G401 (cell line): ENCODE measurements at places on chromosomes 1 and 21. TPM values are rescaled to one million over a fixed set of nuclear protein-coding genes. Genes with fewer than 3 reads are reported as not detected.

SPRR1B gene
- total RNA-seq, result not detected in 2 replicates

LAMC2 gene
- total RNA-seq, result 0.61 and 0.68 TPM in 2 replicates

LDLRAD2 gene
- not detected in 2 replicates for total RNA-seq

KCNN3 gene
- under 0.01 and 0.64 TPM in 2 replicates for total RNA-seq

GRCh38 chr1:109466125-109466451, 258 bp upstream of the SYPL2 start:
- no peak for DNase-seq

DNA sequence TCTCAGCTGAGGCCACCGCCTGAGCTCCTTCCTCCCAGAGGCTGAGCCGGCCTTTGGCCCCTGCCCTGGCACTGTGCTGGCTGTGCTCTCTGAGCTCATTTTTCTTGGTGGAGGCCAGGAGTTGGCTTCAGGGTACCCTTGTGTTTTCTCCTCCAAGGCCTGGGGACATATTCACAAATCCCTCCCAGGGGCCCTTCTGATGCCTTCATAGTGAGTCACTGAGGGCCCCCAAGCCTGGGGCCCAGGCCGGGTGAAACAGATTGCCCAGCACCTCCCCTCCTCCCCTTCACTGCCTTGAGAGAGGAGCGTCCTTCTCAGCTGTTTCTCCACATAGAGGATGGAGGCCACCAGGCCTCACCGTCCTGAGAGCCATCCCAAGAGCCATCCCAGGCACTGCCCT, 105.8 kb downstream of the SIK1 start:
- DNase-seq, result no peak

DNA sequence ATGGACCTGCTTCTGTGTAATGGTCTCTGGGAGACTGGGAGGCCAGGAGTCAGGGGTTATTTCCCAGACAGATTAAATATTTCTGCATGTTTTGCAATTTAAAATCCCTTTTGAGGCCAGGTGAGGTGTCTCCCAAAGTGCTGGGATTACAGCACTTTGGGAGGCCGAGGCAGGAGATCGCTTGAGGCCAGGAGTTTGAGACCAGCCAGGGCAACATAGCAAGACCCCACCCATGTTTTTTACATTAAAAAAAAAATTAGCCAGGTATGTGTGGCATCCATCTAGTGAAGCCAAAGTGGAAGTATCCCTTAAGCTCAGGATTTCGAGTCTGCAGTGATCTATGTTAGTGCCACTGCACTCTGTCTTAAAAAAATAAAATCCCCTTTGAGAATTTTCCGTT, 34.1 kb downstream of the ECHDC2 start:
- no peak for DNase-seq

DNA sequence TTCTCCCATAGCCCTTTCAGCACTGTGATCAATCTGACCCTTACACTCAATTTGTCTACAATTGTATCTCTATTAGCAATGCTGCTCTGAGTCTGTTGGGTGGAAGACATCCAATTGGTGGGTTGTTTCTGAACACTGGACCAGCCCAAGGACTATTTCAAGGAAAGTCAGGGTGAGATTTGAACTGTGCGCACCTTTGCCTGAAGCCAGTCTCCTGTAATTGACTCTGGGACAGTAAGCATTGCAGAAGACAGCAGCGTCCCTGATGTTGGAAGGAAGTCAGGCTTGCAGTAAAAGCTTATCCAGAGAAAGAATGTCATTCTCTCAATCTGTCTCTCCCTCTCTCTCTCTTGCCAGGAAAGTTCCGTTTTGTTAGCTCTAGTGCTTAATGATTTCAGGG, 233.9 kb downstream of the KIF26B start:
- DNase-seq, result no peak

DNA sequence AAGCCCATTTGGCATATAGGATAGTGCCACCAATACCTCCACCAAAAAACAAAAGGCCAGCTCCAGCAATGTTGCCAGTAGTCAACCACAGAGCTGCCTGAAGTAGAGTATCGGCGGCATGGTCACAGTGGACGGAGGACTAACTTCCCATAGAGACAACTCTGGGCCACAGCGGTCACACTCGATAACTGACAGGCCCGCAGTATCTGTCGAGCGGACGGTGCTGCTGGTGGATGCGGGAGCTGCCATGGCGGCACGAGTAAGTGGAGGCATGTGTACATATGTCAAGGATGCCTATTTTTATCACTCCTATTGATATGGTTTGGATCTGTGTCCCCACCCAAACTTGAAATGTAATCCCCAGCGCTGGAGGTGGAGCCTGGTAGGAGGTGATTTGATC, 4.1 kb downstream of the KRTAP12-1 start:
- no peak for DNase-seq

DNA sequence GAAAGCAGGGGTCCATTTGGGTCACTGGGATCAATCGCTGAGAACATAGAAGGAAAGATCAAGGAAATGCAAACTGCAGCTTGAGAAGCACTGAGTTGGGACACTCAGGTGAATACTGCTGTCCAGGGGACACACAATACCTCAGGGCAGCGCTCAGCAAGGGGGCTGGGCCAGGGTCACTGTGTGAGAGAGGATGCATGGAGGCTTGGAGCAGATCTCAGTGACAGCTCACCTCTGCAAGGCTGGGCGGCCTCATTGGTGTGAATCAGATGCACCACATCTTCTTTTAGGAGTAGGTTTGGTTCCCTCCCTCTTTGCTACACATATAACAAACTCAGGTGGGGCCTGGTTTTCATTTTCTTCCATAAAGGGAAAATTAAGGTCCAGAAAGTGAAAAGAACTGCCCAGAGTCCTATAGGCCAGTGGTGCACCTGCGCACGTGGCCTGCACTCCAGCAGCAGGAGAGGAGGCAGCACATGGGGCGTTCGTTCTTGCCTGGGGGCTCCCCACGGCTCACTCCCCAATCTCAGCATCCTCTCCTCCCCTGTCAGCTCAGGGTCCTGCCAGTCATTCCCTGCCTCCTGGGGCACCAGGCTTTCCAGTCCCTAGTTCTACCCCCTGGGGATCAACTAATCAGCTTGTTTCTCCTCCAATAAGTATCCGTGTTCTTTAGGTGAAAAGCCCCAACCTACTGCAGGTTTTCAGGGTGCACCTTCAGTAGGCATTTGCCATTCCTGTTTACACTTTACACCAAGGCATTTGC, 1.5 kb downstream of the A3GALT2 start:
- DNase-seq, result no peak

- DNase-seq, result no peak
Measured at GRCh38 chr1:205505791-205506190, 1.3 kb downstream of the CDK18 start.

GRCh38 chr1:44950434-44950833, 36.0 kb downstream of the EIF2B3 start:
- DNase-seq, result no peak

- DNase-seq, result no peak
Measured at GRCh38 chr21:36478207-36478701, 1.7 kb downstream of the CLDN14 start.

- no peak for DNase-seq
Measured at GRCh38 chr1:192737306-192737705, 71.5 kb upstream of the RGS2 start.

DNA sequence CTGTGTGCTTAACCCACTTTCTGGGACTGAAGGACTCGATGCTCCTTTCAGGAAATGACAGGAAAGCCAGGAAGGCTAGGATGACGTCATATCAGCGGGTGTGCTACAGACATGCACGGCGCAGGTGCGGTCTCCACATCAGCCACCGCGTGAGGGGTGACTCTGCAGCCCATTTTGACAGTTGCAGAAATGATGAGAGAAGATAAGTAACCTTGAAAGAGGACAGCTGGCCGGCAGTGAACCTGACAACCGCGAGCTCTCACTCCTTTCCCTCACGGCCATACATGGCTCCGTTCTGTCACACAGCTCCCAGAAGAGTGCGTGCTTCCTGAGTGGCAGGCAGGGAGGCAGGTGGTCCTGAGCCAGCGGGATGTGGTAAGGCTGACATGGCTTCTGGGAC, 1.7 kb upstream of the KRTAP10-5 start:
- DNase-seq, result no peak
